ENCODE measurements at places on chromosomes 7 and 10.

DNA sequence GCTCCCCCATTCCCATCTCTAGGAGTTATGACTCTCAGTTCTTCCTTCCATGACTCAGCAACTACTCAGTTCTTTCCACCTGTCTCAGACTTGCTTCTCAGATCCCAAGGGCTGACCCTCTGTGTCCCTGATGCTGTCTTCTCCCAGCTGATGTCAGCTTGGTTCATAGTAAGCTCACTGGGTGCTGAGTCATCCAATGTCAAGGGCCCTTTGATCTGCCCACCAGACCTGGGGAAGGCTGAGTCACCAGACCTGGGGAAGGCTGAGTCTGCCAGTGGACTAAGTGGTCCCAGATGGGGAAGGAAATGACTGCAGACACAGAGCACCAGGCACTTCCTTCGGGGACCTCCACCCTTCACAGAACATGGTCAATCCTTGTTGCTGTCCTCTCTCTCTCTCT, 76.1 kb upstream of the ZEB1 start:
- no peak for DNase-seq

DNA sequence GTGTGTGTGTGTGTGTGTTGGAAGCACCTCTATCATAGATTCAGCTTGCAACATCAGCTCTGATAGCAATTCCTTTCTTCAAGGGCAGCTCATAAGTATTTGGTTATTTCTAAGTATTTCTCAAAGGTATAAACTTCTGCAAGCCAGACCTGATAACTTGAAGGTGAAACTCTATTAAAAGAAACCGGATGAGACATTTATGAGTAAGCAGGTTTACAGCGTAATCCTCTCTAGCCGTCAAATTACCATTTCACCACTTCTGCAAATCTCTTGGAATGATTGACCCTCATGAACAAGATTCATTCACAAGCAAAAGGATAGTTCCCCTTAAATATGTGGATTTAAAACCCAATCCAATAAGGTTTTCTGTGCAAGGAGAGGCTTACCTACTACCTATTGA, 23.1 kb downstream of the PDE1C start:
- no peak for DNase-seq

DNA sequence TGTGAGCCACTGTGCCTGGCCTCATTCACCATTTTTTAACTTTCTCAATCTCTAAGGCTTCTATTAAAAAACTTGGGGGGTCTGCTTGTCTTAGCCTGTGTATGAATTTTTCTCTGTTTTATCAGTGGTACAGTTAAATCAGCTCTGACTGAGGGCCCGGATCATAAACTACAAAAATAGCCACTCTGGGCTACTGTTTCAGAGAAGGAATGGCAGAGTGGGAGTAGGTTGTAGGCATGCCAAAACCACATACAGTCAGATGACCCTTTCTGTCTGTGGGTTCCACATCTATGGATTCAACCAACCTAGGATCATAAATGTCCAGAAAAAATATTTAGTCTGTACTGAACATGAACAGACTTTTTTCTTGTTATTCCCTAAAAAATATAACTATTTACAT, 21.3 kb downstream of the TBC1D12 start:
- DNase-seq = no peak

GRCh38 chr10:26773633-26774032, 76.1 kb downstream of the PDSS1 start:
- no peak for DNase-seq

DNA sequence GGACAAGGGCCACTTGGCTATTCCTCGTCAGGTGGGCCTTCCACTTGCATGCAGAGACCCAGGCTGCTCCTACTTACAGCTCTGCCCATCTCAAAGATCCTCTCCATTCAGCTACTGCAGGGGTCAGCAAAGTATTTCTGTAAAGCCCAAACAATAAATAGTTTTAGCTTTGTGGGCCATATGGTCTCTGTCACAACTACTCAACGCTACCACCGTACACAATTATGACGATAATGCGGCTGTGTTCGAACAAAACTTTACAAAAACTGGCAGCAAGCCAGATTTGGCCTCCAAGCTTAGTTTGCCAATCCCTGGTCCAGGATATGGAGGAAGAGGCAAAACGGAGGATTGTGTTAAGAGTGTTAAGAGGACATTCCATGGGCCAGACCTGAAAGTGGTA, 12.8 kb downstream of the RAB11FIP2 start:
- no peak for DNase-seq

DNA sequence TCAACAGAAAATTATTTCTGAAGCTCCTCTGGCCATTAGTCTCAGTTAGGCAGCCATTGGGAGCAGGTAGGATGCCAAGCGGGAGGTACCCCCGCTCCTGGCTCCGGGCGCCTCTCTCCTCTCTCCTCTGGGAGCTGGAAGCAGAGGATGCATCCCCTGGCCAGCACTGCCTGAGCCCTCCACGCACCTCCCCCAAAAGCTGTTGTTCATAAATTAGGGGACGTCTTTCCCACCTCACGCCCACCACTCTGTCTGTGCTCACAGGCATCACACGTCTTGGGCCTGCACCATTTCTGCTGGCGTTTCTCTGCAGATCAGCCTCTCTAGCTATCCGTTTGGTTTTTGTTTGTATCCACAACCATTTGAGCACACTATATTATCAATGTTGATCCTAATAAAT, 609.0 kb upstream of the FOXK1 start:
- no peak for DNase-seq

- DNase-seq = no peak
These were observed 2.4 kb upstream of the PSMG3 start for GRCh38 chr7:1572111-1572822.

DNA sequence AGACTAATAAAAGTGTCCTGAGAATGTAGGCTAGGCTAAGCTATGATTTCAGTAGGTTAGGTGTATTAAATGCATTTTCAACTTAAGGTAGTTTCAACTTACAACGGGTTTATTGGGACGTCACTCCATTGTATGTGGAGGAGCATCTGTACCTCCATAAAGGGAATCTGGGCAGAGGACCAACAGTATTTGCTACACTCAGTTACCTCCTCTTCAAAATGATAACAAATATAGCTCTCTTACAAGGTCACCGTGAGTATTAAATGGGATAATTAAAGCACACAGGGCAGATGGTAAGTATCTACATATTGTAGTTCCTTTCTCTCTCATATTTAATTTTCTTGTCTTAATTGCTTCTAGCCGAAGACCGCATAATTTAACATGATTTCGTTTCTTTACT, 59.0 kb upstream of the FGL2 start:
- no peak for DNase-seq

GRCh38 chr10:124003070-124003419, 90.4 kb downstream of the CHST15 start:
- no peak for DNase-seq

DNA sequence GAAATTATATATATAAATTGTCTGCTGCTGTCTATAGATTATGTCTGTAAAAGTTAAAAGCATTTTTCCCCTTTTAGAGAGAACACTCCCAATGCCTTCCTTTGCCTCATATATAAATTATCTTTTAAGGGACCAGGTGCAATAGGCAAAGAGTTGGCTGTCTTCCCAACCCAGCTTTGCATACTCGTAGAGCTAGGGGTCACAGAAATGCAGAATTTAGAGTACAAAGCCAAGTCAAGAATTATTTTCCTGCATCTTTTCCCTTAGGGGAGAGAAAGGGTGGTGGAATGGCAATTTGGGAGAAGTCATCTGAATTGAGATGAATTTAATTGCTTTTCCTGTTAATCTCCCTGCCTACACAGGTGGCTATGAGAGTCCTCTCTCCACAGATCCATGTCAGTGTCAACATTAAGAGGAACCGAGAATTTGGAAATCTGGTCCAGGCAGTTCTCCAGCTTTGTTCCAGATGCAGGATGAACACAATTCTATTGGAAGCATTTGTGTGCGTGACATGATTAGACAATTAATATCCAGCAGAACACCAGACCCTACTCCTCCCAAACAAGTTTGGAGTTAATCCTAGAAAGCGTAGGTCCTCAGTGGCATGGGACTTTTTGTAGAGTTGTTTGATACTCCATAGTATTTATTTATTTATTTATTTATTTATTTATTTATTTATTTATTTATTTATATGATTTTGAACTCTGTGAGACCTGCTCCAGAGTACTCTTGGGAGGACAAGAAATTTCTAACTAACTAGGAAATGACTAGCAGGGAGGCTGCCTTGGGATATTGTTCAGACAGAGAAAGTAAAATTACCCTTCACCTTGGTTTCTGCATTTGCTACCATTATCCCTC, 80.3 kb upstream of the SKAP2 start:
- no peak for DNase-seq

GRCh38 chr10:8417631-8418030, 363.1 kb downstream of the GATA3 start:
- DNase-seq = no peak

GRCh38 chr7:79880312-79880711, 254.3 kb upstream of the GNAI1 start:
- peak; percentile 73 for DNase-seq

- DNase-seq = no peak
These were observed 291.7 kb upstream of the HABP2 start for GRCh38 chr10:113261161-113261560.

- no peak for DNase-seq
These were observed 139.2 kb downstream of the TEX36 start for GRCh38 chr10:125543796-125544195.

DNA sequence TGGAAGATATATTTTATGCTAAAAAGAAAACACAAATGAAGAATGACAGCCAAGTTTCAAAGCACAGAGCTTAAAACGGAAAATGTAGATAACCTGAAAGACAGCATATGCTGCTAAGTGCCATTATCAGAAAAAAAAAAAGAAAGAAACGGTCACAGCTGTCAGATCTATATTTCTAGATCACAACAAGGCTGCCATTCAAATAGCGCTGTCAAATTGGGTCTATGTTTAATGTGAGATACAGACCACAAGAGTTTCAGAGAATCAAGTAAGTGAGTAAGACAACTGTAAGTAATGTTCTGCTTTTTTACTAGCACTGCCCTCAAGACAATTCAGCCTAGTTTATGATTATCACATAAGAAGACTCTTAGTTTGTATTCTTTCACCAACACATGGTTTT, 66.1 kb upstream of the RNF148 start:
- DNase-seq = no peak

DNA sequence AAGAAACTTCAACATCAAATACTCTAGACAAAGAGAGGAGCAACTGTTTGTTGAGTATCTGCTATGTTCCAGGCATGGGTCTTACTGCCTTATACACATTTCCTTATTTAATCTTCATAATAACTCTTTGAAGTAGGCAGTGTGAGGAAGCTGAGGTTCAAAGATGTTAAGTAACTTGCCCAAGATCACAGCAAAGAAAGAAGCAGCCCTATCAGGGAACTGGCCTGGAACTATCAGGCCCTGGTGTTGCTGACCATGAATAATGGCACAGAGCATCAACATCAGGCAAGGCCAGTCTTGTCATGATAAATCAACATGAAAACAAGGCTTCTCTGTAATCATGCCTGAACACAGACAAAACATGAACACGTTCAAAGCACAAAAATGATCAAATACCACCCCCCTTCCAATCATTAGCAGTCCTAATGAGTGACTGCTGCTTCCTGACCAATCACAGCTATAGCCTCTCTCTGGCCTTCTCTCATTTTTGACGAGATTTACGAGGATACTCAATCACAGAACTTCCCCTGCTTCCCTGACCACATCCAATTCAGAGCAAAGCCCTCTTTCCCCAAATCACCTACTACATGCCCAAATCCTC, 2.3 kb downstream of the GSDME start:
- DNase-seq = no peak

DNA sequence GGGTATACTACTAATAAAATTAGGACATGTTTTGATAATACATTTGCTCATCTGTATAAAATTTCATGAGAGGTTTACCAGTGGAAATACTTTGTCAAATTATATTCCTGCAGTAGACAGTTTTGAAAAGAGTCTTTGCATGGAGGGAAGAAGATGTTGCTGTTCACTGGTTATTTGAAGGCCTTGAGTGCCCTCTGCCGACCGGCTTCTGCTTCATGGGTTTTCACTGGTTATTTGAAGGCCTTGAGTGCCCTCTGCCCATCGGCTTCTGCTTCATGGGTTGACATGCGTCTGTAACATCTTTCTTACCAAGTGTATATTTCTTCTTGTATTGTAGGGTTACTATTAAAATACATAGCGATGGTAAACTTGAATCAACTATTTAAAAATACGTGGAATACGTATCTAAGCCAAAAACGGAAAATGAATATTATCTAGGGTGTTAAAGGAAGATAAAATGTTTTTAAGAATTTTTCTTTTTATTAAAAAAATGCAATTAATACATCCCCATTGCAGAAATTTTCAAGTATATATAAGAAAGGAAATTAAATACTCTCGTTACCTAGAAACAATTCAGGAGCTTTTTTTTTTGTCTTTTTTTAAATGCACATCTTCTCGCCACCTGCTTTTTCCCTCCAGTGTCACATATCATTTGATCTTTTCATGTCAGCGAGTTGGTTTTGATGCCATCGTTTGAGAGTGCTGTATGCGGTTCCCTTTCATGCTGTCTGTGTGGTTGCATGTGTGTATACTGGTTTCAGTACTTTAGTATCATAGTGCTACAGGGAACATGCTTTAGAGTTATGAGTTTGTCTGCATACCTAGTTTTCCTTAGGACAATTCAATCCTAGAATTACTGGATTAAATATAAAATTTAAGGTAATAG, 73.4 kb downstream of the SHH start:
- no peak for DNase-seq

DNA sequence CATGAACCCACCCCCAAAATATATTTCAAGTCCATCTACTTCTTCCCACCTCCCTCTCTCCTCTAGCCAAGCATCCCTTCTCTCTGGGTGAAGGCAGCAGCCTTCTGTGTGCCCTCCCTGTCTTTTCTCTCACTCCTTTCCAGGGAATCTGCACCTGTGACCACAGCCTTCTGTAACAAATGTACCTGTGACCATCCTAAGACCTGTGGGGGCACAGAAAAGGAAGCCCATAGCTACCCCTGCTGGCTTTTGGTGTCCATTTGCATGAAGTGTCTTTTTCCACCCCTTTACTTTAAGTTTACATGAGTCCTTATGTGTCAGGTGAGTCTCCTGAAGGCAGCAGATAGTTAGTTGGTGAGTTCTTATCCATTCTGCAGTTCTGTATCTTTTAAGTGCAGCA, 2.0 kb upstream of the TBXAS1 start:
- DNase-seq = no peak

DNA sequence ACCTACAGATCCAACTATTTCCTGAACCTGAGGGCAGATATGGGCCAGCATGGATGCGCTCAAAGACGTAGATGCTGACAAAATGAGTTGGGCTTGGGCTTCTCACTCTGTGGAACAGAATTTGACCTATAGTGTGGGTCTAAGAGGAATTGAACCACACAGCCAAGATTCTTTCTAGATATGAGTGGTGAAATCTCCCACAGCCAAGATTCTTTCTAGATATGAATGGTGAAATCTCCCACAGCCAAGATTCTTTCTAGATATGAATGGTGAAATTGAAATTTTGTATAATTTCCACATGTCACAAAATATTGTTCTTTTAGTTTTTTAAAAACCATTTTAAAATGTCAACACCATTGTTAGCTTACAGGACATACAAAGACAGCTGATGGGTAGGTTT, 215.4 kb upstream of the LRGUK start:
- DNase-seq = no peak

GRCh38 chr7:108430664-108431063, 25.6 kb downstream of the NRCAM start:
- no peak for DNase-seq

Data from NCI-H524 treated with DMSO at 0.1 percent for 48 hours (cell line).